ENCODE measurements at places on chromosomes 13 and 19.

DNA sequence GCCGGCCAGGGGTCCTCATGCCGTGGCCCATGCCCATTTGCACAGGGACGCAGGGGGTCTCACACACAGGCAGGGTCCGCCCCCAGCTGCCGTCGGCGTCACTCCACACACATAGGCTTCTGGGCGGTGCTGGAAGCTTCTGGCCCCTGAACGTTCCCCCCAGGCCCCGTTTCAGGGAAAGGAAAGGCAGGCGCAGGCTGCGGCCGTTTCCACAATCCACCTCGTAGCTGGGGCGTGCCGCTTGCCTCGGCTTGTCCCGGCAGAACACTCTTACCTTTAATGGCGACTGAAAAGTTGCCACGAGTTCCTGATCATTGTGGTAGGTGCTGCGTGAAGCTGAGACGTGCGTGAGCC lies 53.4 kb downstream of the MCF2L start:
- no peak for DNase-seq

- DNase-seq: peak; percentile 38
Observed at GRCh38 chr19:49588365-49589122, 2.4 kb upstream of the PRR12 start.

- no peak for DNase-seq
Observed at GRCh38 chr13:29846475-29847256, 3.8 kb downstream of the UBL3 start.

DNA sequence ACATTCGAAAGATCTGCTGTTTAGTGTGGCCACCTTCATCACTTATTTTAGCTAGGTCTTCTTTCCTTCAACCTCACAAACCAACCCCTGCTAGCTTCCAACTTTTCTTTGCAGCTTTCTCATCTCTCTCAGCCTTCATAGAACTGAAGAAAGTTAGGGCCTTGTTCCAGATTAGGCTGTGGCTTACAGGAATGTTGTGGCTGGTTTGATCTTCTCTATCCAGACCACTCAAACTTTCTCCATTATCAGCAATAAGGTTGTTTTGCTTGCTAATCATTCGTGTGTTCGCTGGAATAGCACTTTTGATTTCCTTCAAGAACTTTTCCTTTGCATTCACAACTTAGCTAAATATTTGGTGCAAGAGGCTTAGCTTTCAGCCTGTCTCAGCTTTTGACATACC lies 44.7 kb downstream of the CARS2 start:
- DNase-seq: no peak

DNA sequence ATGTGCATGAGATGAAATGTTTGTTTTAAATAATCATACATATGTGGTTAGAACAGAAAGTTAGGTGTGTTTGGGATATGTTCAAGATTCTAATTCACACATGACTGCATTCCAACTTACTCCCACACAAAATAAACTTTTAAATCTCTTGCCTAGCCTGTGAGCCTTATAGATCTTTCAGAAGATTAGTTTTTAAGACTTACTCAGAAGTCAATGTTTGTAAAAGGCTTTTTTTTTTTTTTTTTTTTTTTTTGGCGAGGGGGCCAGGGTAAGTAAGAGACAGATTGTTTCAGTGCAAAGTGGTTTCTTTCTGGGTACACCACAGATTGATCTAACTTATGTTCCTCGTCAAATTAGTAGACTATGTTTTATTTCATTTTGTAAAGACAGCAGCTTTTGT lies 39.1 kb downstream of the GPR180 start:
- DNase-seq: no peak

DNA sequence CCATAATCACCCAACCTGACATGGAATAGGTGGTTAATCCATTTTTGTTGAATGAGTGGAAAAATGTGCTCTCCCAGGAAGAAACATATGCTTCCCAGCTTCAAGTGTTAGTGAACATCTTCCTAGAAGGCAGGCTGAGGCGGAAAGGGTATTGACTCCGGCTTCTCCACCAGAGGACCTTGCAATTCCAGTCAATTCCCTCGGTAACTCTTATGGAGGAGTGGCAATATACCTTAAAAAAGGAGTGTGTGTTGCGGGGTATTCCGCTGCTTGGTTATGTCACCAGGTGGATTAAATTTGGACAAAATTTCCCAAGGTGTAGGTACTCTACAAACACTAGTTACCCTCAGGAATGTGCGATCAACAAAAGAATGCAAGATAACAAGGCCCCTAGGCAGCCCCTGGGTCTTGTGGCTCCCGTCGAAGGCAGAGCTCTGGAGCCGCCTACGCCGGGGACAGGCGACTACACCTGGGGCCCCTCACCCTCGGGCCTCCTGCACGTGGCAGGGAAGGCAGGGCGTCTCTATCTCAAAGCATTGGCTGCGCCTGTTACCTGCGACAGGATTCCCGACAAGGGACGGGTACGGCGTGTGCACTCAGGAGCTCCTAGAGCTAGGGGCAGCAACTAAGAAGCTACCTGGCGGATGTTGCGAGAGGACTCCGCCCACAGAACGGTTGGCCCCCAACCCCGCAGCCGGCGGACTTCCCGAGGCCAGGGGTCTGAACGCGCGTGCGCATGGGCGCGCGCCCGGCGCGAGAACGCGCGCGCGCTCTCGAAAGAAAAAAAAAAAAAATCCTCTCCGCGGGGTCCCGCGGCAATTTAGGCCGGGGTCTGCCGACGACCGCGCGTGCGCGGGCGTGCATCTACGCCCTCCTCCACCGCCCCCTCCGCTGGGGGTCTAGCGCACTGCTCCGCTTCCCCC lies at the start of gene WDR87:
WDR87 (minus strand) TSS at position 649 of the 923 bp plus-strand sequence. CDS start 8,355 bp downstream, outside the sequence.
- DNase-seq: peak; percentile 50

GRCh38 chr19:6325614-6326013 lies 7.8 kb downstream of the ACER1 start:
- no peak for DNase-seq

GRCh38 chr19:7925171-7925851 lies 624 bp downstream of the CTXN1 start:
- DNase-seq: peak; percentile 90

- DNase-seq: peak; percentile 55
Observed at GRCh38 chr19:18063463-18063862, 23.3 kb downstream of the IL12RB1 start.

GRCh38 chr13:70960841-70961443 lies 852.7 kb upstream of the KLHL1 start:
- no peak for DNase-seq

DNA sequence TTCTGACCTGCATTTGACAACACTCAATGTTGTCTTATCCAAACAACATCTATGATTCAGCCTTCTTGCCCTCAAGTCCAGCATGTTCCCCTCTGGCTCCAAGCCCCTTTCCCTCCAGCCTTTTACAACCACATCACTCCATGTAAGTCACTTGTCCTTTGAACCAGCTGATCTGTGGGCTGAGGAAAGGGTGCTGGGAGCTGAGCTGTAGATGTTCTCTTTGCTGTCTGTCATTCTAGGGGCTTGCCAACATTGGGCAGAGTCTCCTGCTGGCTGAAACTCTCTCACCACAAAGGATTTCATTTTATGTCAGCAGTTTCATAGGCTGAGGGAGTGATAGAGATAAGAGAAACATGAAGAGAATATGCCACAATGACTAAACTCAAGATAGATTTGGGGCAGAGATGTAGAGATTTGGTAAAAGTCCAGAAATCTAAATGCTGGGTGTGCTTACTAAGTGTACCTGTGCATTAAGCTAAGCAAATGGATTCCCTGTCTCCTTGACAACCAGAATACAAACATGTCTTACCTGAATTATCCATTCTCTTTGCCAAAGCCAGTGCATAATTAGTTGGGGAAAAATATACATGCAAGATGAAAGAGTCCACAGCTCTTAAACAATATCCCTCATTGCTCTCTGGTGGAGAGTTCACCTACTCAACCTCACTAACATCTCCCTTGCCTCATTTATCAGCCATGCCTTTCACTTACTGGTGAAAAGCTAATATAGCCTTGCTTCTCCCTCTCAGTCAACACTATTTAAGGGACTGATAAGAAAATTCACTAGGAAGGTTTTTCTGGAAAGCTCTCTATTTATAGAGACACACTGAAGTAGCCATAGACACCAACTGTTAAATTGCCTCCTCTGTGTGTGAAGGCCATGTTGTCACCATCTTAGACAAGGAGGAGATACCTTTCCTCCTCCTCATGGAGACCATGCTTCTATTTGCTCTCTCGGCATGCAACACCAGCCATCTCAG lies 175.5 kb upstream of the SERP2 start:
- peak; percentile 49 for DNase-seq

- no peak for DNase-seq
Observed at GRCh38 chr13:87426742-87427141, 244.4 kb upstream of the SLITRK5 start.

DNA sequence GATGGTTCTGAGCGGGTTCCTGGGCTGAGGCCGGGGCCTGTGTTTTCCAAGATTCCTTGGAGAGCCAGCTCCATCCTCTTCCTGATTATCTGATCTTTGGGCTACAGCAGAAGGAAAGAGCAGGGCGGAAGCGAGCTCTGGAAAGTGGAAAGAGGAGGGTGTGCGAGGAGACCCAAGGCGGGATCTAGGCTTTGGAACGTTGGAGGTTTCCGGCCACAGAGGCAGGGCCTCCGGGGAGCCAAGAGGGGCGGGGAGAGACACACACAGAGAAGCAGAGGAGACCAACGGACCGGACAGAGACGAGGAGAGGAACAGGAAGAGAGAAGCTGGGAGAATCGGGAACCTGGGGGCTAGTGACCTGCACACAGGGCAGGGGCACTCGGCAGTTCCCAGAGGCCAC lies at the start of gene CLEC11A:
CLEC11A (plus strand) TSS at position 296 of the 400 bp plus-strand sequence. CDS start 162 bp downstream, outside the sequence.
- no peak for DNase-seq

DNA sequence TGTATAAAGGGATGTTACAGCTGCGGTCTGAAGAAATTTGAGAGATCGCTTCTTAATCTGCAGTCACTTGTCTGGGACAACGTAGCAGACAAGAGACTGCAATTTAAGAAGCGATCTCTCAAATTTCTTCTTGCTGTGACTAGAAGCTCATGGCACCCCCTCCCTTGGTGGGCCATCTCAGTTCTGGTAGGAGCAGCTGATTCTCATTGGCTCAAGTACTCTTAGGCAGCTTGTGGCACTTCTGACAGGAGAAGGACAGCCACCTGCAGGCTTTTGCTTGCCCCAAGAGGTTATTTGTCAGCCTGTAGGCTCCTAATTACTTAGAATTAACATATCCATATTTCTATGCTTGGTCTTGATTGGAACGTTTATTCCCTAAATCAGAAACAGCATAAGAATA lies 503.0 kb downstream of the DCT start:
- DNase-seq: no peak

GRCh38 chr13:112193463-112194166 lies 126.7 kb downstream of the SOX1 start:
- no peak for DNase-seq

DNA sequence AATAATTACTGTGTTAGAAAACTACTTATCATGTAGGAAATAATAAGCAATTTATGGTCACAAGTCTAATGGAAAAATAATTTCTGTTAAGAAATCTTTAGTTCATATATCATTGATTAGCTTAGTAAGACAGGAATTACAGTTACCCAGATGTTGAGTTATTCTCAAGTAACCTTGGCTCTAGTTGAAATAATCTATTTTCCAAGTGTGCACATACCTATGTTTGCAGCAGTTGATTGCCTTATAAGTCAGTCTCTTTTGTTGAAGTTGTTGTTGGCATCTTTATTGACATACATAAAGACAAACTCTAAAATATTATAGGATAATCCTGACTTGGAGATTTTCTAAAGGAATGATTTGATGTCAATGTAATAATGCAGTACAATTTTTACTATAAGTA lies 511.4 kb upstream of the KLF12 start:
- no peak for DNase-seq

GRCh38 chr13:103694471-103694870 lies 628.3 kb upstream of the SLC10A2 start:
- DNase-seq: no peak

DNA sequence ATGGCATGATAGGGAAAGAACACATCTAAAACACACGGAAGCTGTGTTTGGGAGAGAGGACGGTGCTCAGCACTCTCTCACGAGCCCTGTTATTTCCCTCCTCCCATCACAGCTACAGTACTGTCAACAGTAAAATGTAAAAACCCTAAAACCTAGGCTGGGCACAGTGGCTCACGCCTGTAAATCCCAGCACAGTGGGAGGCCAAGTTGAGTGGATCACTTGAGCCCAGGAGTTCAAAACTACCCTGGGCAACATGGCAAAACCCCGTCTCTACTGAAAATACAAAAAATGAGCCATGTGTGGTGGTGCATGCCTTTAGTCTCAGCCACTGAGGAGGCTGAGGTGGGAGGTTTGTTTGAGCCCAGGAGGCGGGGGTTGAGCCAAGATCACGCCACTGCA lies 54.8 kb downstream of the FOXO1 start:
- no peak for DNase-seq

DNA sequence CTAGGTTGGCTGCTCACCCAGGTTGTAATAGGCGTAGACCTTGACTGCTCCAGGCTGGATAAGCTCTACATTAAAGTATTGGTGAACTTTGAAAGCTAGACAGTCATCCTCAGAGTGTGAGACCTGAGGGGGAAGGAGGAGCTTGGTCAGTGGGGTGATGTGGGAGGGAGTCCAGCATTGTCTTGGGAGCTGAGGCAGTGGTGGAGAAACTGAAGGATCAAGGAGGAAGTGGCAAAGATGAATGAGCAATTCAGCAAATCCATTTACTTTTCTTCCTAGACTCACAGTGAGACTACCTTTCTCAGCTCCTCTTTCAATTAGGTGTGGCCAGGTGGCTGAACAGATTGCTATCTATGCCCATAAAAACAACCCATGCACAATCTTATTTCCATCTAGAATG lies 10.2 kb upstream of the TNFSF14 start:
- DNase-seq: no peak

GRCh38 chr13:101455863-101456262 lies 3.4 kb downstream of the ITGBL1 start:
- no peak for DNase-seq

DNA sequence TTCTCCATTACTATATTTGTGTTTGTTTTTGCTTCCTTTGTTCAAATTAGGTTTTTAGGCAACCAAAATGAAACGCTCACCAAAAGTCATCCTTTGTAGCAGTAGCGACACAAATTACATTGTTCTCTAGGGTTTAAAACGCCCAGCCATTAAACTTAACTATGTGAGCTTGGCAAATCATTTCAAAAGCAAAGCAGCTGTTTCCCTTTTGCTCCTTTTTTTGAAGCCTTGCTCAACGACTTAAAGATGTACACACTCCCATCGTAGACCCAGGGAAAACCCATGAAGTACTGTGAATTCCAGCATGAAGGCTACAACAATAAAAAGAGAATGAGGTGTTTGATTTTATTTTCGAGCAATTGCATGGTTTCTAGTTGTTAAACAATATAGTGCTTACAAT lies 106.7 kb downstream of the RAP2A start:
- DNase-seq: no peak

DNA sequence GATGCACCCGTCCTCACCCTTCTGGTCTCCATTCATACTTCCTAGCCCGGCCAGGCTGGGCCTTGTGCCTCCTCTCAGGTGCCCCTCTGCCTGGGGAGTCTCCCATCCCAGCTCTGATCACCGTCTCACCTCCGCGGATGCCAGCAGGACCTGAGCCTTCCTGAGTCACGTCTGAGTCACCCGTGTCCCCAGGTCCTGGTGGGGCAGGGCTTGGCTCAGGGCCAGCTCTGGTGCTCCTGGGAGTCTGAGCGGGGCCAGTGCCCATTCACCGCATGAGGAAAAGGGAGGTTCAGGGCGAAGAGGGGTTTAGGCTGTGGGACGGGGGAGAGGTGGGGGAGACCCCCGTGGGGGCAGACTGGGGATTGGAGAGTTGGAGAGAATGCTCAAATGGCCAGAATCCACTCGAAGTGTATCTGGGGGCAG lies 593 bp downstream of the ATP8B3 start:
- peak; percentile 70 for DNase-seq

GRCh38 chr13:106212386-106213010 lies 323.0 kb downstream of the EFNB2 start:
- no peak for DNase-seq

Measured in stimulated activated naive CD8-positive, alpha-beta T cell treated with anti-CD3 and anti-CD28 coated beads, Interleukin-15, Interleukin-2, amounts not matched to agents 100 U/mL and 50 U/mL, for 24 hours (primary cell).